Activated T-helper 17 cell treated with anti-CD3 and anti-CD28 coated beads, Interleukin-2, amount 50 U/mL, for 72 hours (primary cell): ENCODE measurements at places on chromosomes 4 and X.
A peak's percentile ranks its signal among the peaks of the same experiment; 100 is the strongest.

DNA sequence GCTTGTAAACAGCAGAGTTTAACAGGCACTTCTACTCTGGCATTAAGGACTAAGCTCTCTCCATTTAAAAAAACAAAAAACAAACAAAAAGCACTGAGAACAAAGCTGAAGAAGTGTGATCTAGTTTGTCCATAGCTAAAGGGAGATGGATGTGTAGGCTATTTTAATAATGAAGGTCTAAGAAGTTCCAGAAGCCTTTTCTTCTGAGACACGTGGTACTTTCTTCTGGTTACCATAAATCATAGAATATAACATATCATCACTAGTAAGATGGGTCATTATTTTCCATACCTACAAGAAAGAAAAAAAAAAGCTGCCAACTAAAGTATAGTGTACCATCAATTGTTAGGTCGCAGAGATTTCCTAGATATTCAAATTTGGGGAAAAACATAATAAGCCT is 722 bp upstream of the NBDY start:
- no peak for ATAC-seq

DNA sequence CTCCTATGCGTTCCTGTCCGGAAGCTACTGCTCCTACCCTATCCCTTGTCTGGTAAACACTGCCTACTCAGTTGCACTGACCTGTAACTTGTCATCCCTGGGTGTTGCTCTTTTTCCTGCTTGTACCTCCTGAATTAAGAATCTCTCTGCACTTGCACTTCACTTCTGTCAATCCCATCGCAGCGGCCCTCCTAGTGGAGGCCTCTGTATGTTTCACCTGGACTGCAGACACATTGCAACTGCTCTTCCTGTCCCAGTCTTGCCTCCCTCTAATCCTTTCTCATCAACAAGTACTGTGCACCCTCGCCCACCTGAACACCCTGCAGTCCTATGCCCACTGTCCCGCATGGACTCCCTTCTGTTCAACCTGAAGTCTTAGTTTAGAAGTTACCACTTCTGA is 8.0 kb downstream of the GK start:
- ATAC-seq: no peak

DNA sequence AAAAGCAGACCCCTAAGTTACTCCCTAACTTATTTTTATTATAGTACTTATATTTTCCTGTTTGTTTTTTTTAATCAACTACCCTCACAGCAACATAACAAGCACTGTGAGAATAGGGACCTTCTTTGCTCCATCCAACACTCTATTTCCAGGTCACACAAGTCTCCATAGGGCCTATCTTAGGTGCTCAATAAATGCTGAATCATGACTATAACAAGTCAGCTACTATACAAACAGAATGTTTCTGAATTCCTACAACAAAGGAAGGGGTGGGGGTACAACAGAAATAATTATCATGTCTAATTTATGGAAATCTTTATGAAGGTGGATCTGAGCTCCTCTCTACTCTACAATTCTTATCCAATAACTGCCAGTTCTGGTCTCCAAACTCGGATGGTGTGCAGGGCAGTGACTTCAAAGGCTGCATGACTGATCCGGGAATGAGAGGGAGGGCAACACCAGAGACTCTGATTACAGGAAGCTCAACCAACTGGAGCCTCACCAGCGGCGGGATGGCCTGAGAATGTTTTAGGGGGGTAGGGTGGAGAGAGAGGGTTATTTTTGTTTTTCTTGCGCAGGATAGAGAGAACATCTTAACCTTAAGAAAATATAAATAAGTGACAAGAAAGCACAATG is 71.1 kb downstream of the HADH start:
- no peak for ATAC-seq

- no peak for ATAC-seq
Measured at GRCh38 chrX:30302956-30303355, 6.2 kb downstream of the NR0B1 start.

DNA sequence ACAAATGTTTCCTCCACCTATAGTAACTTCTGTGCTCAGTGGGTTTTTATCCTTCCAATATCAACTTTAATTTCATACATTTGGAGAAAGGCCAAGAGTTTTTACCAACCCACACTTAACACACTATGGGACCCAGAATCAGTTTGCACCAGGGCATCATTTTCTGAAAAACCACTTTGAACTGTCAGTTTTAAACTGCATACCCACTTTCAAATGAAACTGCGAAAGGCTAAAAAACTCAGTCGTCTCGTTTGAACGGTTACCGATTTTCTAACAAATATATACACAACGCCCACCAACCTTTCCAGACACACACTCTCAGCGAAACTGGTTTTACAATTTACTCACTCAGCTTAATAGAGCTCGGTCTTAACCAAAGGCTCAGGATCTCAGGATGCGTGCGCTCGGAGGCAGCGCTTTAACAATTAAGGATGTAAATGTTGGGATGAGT is 376 bp downstream of the ABCG2 start:
- ATAC-seq: peak; percentile 83

GRCh38 chr4:81085291-81085690 is 54.8 kb downstream of the BMP3 start:
- ATAC-seq: no peak

- ATAC-seq: no peak
Measured at GRCh38 chr4:10066670-10067651, 45.7 kb upstream of the SLC2A9 start.
